Mammary epithelial cell (primary cell): ENCODE measurements at places on chromosomes 2 and 18. TPM values are rescaled to one million over a fixed set of nuclear protein-coding genes. Genes with fewer than 3 reads are reported as not detected.
A peak's percentile ranks its signal among the peaks of the same experiment; 100 is the strongest.

The MOCOS gene
- 17.3 TPM for total RNA-seq

The EMILIN2 gene
- total RNA-seq = 0.52 and 0.64 TPM in 2 replicates

The DOCK10 gene
- total RNA-seq = 1.6 and 5.1 TPM in 2 replicates

The TMEM178A gene
- total RNA-seq = 0.19 and 0.61 TPM in 2 replicates

The CFAP53 gene
- total RNA-seq = 0.67 TPM

- DNase-seq = no peak
Observed at GRCh38 chr18:35888329-35888728, 84.2 kb upstream of the RMP24 start.

GRCh38 chr2:28321426-28321825 lies 71.2 kb upstream of the FOSL2 start:
- no peak for DNase-seq

DNA sequence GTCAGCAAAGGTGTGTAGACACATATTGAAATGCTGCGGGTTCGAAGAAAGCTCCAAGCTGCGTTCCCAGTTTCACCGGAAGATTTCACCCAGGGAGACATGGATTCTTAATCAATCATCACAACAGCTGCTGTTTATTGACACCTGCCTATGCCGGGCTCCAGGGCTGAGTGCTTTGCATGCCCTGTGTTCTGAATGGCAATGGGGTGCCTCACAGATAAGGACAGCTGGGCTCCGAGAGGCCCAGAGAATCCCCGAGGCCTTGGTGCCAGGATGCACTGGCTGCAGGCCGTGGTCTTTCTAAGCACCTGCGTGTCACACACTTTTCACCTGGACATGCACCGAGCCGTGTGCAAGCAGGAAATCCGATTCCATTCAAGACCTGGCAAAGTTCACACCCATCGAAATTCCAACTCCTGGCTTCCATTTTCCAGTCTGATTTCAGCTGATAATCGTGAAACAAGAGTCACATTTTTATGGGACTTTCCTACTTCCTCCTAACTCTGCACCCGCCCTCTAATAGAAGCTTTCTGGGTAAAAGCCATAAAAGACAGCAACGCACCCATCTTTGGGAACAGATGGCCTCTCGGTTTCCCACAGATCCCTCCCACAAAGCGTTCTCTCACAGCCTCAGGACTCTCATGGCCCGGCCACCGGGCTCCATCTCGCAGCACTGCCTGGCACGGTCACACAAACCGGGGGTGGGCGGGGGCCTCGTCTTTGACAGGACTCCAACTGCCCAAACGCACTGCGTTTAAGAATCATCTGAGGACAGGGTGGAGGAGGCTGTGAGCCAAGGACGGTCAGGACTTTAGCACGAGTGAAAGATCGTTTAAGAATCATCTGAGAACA lies 245.6 kb upstream of the SALL3 start:
- DNase-seq = no peak

DNA sequence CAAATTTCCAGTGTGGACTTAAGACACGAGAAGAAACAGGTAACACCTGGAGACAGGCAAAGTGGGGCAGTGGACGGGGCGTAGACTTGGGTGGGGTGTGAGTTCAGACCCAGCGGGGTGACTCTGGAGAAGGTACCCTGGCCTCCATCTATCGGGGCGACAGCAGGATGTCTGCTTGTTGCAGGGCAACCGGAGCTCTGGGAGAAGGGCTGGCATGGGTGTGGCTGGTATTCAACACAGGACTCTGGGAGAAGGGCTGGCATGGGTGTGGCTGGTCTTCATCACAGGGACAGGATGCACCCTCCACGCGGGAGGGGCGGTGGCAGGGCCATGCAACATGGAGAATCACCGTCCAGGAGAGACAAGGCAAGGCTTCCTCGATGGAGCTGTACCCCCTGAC lies 198.5 kb downstream of the HDAC4 start:
- DNase-seq = no peak

- no peak for DNase-seq
Observed at GRCh38 chr18:58204776-58205442, 160.9 kb downstream of the NEDD4L start.

GRCh38 chr2:64404002-64404731 lies 49.8 kb upstream of the LGALSL start:
- DNase-seq = no peak

GRCh38 chr2:168700615-168701245 lies 101.7 kb upstream of the NOSTRIN start:
- DNase-seq = peak; percentile 78

DNA sequence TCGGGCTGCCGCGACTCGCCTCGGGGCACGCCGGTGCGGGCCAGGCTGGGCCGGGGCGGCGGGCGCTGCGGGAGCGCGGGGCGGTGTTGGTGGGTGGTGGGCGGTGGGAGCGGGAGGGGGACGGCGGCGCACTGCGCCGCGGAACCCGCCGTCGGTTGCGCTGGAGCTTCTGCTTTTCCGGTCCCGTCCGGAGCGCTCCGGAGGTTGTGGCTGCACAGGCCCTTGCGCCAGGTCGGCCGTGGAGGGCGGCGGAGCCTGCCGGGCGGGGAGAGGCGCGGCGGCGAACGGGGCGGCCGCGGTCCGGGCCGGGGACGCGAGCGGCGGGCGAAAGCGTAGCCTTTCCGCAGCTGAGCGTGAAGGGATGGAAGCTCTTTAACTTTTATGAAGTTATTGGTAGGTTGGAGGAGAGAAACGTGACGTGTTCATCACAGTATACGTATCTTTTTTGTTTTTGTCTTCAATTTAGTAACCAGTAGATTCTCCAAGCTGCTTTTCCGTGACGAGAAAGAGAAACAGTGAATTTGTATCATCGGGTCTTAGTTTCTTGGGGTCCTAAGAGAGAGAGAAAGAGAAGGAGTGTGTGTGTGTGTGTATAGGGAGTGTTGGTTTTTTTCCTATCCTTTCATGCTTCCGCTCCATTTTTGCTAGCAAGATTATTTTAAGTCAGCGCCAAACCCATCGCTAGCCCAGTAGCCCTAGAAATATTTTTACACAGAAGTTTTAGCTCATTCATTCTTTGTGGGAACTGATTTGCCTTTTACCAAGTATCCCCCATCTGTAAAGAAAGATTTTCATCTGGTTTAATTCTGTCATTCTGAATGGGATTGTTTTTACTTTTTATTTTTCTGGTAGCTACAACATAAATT lies 535 bp downstream of the ATG4B start:
- peak; percentile 12 for DNase-seq

DNA sequence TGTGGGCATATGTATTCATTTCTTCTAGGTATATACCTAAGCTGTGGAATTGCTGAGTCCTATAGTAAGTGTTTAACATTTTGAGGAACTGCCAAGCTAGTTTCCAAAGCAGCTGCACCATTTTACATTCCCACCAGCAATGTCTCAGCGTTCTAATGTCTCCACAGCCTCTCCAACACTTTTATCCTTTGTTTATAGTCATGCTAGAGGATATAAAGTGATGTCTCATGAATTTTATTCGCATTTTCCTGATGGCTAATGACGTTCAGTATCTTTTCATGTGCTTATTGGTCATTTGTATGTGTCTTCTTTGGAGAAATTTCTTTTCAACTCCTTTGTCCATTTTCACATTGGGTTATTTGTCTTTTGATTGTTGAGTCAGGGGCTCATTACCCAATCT lies 295.2 kb downstream of the NCKAP5 start:
- DNase-seq = no peak

GRCh38 chr18:31500051-31500688 lies 2.2 kb downstream of the DSG2 start:
- no peak for DNase-seq

GRCh38 chr2:239203443-239204135 lies 197.2 kb downstream of the HDAC4 start:
- no peak for DNase-seq

DNA sequence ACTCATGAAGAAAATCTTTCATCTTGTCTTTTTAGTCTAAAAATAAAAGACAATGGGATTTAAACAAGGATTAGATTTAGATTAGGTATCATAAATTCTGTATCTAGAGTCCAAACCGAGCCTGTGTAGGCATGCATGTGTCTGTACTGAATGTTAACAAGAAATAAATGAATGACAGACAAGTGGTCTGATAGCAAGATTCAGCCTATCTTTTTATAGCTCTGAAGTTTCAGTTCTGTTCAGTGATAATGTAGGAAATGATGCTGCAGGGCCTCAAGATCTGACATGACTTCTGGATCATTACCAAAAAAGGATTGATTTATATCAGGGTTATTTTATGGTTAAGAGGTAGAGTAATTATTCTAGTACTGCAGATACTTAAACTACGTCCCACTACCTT lies 137.0 kb upstream of the ATP5MC3 start:
- DNase-seq = no peak
